Bronchial epithelial cell (primary cell): ENCODE measurements at places on chromosomes 5 and 9. TPM values are rescaled to one million over a fixed set of nuclear protein-coding genes. Genes with fewer than 3 reads are reported as not detected.

Gene ACOT12
- not detected in 2 replicates for total RNA-seq

Gene HOMER1
- total RNA-seq: 20.5 and 40.3 TPM in 2 replicates

Gene SLC30A5
- total RNA-seq: 55.3 and 56.2 TPM in 2 replicates

Gene NFIB
- 11.6 and 11.9 TPM in 2 replicates for total RNA-seq

Gene ENHO
- 0.13 TPM in 1 of 2 replicates, not detected in the other for total RNA-seq

Gene HK3
- under 0.01 TPM in 1 of 2 replicates, not detected in the other for total RNA-seq

Gene SCGB3A2
- total RNA-seq: not detected in 2 replicates

Gene ROPN1L
- total RNA-seq: 0.13 TPM in 1 of 2 replicates, not detected in the other

Gene LPAR1
- 9.0 and 16.8 TPM in 2 replicates for total RNA-seq

Gene IL12B
- under 0.01 TPM in 1 of 2 replicates, not detected in the other for total RNA-seq

Gene NCS1
- total RNA-seq: 22.9 and 26.6 TPM in 2 replicates

Gene PCDHGB5
- 2.4 and 5.1 TPM in 2 replicates for total RNA-seq

- peak; percentile 65 for DNase-seq
Observed at GRCh38 chr9:134366223-134367031, 40.2 kb downstream of the RXRA start.

DNA sequence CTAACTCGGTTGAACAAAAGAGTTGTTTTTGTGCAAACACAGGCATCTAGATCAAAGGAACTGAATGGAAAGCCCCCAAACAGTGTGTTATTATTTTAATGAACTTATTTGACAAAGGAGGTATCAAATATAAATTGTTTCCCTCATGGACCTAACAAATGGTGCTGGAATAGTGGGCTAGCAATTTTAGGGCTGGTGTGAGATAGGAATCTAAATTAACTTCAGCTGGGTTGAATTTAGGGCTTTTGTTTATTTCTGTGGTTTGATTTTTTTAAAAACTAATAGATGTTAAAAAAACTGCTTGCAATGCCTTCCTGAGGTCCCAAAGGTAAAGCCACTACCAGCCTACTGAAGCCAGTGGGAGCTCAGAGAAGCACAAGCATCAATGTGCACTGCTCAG is 42.1 kb downstream of the TTC39B start:
- DNase-seq: no peak

GRCh38 chr5:54595721-54596120 is 78.2 kb downstream of the SNX18 start:
- DNase-seq: no peak

DNA sequence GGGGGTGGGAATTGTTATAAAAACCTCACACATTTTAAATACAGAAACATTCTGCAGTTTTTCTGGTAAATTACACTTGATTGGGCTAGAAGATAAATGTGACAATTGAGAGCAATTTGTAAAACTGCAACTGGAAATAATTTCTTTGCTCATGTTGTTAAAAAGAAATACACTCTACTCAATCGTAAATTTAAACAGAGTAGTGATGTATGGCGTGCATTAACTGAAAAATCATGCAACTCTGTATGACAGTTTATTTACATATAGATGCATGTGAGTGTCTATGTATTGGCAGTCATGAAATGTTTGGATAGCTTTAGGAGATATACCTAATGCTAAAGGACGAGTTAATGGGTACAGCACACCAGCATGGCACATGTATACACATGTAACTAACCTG is 554.9 kb downstream of the PRELID2 start:
- DNase-seq: no peak

- no peak for DNase-seq
Observed at GRCh38 chr9:23914431-23915003, 88.5 kb upstream of the ELAVL2 start.

GRCh38 chr5:136076881-136077445 is 48.2 kb downstream of the TGFBI start:
- no peak for DNase-seq

DNA sequence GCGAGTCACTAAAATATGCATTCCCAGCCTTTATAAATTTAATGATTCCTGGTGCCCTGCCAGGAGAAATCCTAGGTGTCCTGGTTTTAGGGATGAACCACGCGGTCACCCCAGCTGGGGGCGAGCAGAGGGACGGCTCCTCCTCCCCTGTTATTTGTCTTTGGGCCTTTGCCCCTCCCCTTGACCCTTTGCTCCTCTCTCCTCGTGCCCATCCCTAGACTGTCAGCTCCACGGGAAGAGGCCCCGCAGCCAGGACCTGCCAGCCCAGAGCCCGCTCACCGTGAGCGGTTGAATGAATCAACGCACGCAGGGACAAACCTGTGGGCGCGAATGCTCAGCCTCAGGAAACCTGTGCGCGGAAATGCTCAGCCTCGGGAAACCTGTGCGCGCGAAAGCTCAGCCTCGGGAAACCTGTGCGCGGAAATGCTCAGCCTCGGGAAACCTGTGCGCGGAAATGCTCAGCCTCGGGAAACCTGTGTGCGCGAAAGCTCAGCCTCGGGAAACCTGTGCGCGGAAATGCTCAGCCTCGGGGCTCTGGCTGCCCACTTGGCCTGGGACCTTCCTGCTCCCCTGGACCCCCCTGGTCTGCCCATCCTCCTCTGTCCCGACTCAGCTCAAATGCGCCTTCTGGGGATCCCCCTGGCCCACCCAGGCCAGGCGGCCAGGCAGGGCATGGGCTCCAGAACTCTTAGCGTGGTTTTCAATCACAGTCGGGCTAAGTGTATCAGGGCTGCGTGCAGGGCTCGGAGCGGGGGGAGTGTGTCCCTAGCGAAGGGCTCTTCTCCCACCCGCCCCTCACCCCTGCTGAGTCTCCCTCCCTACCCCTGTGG is 140.5 kb upstream of the COL5A1 start:
- no peak for DNase-seq

DNA sequence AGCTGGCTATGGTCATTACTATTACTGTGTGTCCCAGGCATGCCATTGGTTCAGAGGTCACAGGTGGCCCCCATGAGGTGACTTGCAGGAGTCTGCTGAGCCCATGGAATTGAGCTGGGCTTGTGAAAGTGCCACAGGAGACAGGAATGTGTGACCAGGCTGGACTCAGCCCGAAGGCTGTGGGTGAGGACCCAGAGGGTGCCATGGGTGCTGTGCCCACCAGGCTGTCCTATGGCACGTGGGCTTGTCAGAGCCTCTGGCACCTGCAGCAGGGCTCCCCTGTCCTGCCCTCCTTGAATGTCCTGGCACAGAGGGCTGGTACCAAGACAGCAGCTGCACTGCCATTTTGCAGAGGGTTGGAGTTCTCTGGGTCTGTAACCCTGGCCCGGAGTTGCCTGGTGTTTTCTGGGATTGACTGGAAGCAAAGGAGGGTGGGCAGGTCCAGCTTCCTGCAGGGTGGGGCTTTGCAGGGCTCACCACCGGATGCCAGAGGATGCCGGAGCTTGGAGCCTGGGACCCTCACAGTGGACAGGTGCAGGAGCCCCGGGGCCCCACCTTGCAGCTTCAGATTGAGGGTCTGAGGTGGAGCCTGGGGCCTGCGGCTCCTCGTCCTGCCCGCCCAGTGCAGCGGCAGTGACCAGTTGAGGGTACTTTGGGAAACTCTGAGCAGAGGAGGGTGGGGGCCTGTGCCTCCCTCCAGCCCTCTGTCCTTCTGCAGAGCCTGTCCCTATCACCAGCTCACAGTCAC is 14.2 kb downstream of the COL5A1 start:
- DNase-seq: no peak

GRCh38 chr5:2536632-2537377 is 214.7 kb downstream of the IRX2 start:
- no peak for DNase-seq

- DNase-seq: peak; percentile 52
Observed at GRCh38 chr9:13478160-13478559, 198.7 kb upstream of the MPDZ start.

DNA sequence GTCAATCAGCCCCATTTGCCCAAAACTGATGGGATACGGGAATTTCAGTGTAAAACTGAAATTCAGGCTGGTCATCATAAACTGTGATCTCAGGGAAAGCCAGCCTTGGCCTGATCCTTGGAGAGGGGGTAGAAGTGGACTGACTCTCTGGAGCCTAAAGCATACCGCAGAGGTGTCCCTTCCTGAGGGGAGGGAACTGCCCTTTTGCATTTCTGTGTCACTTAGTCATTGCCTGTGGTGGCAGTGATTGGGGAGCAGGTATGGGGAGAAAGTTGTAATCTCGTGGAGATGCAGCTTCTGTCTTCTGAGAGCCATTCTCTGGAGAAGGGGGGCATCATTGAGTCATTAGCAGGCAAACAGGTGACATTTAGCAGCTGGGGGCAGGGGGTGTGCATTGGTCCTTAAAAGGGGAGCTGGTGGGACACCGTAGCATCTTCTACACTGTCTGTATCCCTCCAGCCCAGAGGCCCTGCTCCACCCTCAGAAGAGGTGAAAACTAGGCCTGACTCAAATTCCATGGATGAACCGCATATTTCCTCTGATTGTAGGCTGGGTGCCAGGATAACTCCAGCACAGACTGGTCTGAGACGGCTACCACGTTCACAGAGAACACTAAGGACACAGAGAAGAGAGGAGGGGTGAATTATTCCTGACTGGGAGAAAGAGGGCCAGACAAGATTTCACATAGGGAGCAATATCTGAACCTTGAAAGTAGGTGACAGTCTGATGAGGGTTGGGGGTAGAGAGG is 143.3 kb downstream of the SEC61B start:
- no peak for DNase-seq

DNA sequence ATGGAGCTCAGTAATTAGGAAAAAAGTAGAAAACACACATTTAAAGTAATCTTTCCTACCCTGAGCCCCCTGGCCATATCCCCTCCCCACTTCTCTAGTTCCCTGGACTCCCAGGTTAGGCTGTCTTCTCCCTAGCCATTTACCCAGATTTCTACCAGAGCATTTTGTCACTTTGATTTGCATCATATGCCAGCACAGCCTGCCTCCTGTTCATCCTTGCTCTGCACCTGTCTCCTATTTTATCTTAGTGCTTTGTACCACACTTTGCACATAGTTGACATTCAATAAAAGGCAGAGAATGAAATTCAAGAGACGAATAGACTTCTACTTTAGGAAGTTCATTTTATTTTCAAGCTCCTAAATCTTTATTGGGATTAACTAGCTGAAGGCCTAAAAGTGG is 344.5 kb downstream of the EBF1 start:
- DNase-seq: no peak

- DNase-seq: no peak
Observed at GRCh38 chr5:137610598-137610997, 111.5 kb upstream of the SPOCK1 start.

DNA sequence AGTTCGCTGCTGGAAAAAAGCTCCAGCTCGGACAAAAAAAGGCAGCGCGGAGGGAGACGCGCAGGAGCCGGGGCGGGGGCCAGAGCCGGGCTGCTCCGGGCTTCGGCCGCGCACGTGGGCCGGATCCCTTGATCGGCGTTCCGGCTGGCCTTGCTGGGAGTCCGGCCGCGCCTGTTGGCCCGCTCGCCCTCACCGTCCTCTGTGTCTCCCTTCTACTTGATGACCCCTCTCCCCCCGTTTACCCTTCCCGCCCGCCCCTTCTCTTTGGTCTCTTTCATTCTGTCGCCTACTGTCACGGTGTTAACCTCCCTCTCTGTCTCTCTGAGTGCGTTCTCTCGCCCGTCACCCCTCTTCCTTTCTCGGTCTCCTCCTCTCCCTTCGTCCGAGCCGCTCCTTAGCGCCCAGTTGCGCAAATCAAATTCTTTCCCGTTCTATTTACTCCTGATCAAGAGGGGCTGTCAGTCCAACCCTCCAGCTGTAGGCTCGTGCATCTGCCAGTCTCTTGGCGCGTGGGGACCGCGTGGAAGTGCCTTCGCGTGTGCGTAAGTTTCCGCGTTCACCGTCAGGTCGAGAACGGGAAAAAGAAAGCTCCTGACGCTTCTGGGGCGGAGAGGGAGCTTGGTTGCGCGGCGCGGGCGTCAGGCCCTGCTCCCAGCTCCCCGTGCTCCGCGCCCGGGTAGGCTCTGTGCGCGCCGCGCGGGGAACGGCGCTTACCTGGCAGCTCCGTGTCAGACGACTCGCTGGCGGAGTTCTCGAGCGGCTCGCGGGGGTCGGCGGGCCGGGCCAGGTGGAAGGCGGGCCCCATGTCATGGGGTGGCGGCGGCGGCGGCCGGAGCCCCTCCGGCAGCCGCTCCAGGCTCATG is 798 bp downstream of the PITX1 start:
- peak; percentile 36 for DNase-seq

DNA sequence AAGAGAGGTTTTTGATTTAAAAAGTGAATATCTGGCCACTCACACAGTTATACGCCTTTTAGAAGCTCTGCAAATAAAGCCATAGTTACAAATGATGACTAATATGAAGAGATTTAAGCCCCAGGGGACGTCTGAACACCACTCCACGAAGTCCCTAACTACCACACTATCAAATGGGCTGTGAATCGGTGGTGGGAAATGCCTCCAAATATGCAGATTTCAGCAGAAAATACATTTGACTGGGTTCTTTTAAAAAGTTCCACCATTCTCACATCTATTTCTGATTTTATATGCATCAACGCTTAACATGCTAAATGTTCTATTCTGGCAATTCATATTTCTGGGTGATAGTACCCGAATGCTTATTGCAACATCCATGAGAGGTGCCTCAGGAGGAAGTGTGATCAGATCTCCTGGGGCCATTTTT is 22.5 kb downstream of the TICAM2 start:
- peak; percentile 64 for DNase-seq

GRCh38 chr9:131943351-131943841 is 136.3 kb downstream of the MED27 start:
- DNase-seq: peak; percentile 90

DNA sequence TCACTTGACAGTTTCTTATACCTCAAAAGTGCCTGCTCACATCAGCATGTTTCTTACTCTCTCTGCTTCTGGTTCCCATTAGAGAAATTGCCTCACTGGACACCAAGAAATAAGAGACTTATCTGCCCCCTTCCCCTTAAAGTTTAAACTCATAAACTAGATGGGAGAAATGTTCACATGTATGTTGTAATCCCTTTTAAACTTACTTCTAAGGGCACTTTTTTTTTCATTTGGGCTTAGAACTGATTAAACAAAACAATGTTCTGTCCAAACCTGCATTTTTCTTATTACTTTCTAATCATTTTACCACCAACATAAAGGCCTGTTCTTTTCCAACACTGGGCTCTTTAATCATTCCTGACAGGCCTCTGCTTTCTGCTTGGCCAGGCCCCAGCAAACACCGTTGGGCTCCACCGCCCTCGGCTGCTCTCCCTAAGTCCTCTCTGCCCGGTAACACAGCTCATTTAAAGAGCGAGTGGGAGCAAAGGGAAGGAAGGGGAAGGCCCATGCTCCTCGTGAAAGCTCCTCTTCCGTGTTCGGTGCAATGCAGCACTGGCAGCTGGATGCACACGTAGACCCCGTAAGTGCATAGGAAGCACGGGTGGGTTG is 53.4 kb downstream of the ROR2 start:
- no peak for DNase-seq

DNA sequence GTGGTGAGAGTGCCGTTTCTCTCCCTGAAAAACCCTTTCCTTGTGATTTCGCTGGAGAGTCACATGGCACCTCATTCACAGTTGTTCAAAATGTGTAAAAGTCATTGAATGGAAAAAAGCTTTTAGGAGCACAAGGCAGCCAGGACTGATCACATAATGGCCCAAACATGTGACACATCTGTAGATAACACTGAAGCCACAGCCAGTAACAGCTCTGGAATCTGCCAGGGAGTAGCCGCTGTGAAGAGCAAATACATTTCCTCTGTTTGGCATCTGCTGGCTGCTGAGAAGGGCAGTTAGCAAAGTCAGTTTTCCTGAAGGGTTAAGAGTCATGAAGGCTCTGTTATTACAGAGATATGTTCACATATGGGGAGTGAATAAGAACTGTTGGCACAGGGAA is 271.8 kb downstream of the NNT start:
- peak; percentile 1 for DNase-seq

- peak; percentile 81 for DNase-seq
Observed at GRCh38 chr9:116189683-116190082, 36.1 kb downstream of the PAPPA start.

- no peak for DNase-seq
Observed at GRCh38 chr9:133837627-133838597, 99.8 kb upstream of the SARDH start.

GRCh38 chr9:22116758-22117157 is 107.7 kb upstream of the CDKN2B start:
- no peak for DNase-seq
